ENCODE measurements at places on chromosomes 7 and 10.

GRCh38 chr10:1289591-1289990 lies 233.4 kb downstream of the WDR37 start:
- DNase-seq, result peak; percentile 54

DNA sequence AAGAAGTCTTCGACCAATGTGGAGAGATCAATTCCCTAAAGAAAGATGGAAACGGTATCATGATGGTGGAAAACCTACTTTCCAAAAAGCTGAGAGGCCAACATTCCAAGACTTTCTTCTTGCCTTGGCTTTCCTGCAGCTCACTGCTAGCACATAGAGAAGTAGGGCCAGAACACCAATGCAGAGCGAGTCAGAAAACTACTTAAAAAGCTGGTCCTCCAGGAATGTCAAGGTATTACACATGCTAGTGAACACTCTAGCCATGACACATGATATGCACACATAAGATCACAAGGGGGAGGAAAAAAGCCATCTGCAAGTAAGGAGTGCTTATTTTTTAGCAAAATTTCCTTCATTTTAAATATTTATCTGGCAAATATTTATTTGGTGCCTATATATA lies 22.7 kb downstream of the GPAM start:
- no peak for DNase-seq

GRCh38 chr7:54881816-54882520 lies 123.0 kb upstream of the SEC61G start:
- DNase-seq, result no peak

DNA sequence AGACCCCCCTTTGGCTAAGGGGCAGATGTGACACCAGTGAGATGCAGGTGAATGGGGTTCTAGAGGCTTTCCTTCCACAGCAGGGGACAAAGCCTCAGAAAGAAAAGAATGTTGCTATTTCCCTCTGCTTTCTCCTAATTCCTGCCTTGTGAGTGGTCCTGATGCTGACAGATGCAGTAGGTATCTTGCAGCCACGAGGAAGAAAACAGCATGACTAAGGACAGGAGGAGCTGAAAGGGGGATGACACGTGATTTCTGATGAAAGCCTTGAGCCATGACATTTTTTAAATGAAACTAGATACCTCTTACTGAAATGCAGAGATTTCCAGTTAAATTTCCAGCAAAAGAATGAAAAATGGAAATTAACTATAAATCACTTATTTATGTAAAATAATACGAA lies 92.4 kb downstream of the C1GALT1 start:
- DNase-seq, result no peak

GRCh38 chr10:79311581-79312407 lies 35.5 kb upstream of the PPIF start:
- no peak for DNase-seq

DNA sequence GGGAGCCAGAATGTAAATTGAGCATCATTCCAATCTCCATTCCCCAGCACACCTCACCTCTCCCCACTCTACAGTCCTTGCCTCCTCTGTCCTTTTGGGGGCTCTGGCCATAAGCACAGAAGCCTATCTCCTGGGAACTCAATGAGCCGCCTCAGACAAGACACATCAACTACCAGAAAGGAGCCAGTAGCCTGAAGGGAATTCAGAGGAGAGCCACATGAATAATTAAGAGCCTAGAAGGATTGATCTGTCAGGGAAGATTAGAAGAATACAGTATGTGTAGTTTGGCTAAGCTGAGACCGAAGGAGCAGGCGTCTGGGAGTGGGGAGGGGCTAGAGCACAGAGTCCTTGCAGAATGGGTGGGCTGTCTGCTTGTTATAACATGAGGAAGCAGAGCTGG lies 31.2 kb downstream of the FRMD4A start:
- no peak for DNase-seq

DNA sequence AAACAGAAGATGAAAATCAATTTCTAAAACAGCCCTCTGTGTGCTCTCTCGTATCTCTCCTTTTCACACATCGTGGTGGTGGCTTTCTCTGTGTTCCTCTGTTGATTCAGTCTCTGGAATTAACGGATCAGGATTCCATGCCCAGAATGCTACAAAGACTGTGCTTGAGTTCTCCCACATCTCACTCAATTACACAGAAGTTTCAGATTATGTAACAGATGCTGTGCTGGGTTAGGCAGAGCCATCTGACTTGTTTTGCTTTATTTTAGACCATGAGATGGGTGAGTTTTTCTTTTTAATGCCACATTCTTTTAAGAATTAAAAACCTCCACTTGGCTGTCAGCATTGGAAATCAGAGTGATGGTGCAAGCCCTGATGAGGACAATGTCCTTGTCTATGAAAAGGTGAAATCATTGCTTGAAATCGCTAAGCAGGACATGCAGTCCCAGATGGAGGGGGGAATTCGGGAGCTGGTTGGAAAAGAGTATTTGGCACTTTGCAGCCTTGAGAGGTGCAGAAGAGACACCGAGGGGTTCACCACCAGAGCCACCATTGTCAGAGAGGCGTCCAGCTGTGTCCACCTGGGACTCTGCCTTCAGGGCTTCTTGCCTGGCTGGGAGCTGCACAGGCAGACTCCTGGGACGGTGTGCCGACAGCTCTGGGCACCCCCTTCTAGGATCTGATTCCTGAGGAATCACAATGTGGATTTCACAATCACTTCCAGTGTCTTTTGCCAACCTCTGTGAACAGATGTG lies 80.4 kb downstream of the EGFR start:
- DNase-seq, result no peak

- DNase-seq, result no peak
These were observed 211.2 kb downstream of the JAZF1 start for GRCh38 chr7:27969346-27969745.

GRCh38 chr10:99859585-99859984 lies 77.1 kb downstream of the ABCC2 start:
- DNase-seq, result no peak

- no peak for DNase-seq
These were observed 166.2 kb upstream of the CACNA2D1 start for GRCh38 chr7:82609746-82610145.

GRCh38 chr10:31296754-31297153 lies 22.3 kb upstream of the ZEB1 start:
- no peak for DNase-seq

GRCh38 chr7:65287023-65287422 lies 86.6 kb upstream of the ZNF92 start:
- no peak for DNase-seq

DNA sequence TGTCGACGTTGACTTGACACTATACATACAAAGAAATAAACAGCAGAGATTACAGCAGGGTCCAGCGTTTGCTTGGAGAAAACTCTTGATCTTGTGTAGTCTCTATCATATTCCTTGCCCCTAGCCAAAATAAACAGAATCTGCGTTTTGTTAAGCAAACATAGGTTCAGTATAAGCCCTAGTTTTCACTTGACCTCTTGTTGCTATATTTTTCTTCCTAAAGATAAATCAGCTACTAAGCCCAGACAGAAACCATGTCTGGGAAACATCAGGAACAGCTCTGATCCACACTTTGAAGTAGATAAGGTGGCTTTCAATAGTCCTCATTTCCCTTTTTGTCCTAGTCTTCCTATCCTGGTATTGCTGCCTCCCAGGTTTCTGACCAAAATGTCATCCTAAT lies 328.2 kb upstream of the MAGI2 start:
- no peak for DNase-seq

GRCh38 chr10:34291466-34292193 lies 523.5 kb downstream of the PARD3 start:
- no peak for DNase-seq

- DNase-seq, result no peak
These were observed 106.8 kb upstream of the FGL2 start for GRCh38 chr7:77306231-77307067.

- DNase-seq, result no peak
These were observed 3.1 kb upstream of the DRGX start for GRCh38 chr10:49398986-49399385.

DNA sequence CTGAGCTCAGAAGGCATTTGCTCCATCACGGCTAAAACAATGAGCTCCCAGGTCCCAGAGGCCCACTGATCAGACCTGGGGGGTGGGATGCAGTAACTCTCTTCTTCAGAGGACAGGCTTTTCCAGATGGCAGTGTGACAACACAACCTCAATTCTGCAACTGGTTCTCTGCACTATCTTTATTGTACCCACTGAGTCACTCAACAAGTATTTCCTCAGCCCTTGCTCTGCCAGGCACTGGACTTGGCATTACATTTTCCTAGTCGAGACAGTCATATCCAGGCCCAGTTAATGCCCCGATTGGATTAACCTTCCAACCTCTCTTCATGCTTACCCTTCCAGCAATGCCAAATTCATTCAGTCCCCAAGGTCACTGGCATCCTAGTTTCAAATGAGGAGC lies 72.6 kb downstream of the JAZF1 start:
- DNase-seq, result no peak

DNA sequence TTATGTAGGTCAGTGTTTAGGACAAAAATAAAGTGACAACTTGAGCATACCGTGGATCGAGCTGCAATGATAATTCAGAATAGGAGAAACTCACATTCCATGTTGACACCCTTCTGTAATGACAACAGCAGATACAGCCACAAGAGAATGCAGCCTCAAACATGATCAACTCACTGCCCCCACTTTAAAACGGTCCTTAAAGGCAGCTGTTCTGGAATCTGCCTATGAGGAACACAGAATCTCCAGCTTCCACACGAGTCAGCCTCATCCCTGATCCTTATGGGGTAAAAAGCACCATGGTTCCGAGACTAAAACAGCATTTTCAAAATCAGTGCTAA lies 32.5 kb upstream of the DAGLB start:
- no peak for DNase-seq

DNA sequence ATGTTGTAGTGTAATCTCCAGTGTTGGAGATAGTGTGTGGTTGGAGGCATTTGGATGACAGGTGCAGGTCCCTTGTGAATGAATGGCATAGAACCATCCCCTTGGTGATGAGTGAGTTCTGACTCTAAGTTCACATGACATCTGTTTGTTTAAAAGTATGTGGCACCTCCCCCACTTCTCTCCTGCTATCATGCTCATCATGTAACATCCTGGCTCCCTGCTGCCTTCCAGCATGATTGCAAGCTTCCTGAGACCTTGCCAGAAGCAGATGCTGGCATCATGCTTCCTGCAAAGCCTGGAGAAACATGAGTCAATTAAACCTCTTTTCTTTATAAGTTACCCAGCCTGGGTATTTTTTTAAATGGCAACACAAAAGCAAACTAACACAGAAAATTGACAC lies 499.0 kb upstream of the SEMA3D start:
- peak; percentile 5 for DNase-seq

GRCh38 chr10:110413903-110414547 lies 83.7 kb upstream of the DUSP5 start:
- no peak for DNase-seq

DNA sequence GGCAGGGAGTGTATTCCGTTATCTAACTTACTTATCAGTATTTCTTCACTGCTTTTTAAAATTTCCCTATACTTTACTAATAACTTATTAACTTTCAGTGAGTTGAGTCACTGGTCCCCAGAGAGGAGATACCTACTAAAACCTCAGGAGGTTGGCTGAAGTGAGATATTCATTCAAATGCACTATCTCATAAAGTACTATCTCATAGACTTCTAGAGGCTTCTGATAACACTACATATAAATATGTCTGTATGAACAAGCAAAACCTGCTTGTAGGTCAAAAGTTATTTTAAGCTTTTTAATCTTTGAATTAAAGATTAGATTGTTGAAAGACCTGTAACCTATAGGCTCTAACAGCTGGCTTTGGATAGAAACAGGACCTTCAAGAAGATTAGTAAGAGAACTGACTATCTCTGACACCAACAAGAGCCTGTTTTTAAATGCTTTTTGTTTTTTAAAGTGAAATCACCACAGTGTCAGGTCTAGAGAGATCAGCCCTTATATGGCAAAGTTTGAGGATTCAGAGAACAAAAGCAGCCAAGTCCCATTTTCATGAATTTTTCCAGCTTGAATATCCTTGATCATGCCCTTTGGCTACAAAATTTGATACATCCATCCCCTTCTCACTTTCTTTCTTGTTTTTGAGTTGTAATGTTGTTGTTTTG lies 242.2 kb downstream of the ARL4A start:
- no peak for DNase-seq

DNA sequence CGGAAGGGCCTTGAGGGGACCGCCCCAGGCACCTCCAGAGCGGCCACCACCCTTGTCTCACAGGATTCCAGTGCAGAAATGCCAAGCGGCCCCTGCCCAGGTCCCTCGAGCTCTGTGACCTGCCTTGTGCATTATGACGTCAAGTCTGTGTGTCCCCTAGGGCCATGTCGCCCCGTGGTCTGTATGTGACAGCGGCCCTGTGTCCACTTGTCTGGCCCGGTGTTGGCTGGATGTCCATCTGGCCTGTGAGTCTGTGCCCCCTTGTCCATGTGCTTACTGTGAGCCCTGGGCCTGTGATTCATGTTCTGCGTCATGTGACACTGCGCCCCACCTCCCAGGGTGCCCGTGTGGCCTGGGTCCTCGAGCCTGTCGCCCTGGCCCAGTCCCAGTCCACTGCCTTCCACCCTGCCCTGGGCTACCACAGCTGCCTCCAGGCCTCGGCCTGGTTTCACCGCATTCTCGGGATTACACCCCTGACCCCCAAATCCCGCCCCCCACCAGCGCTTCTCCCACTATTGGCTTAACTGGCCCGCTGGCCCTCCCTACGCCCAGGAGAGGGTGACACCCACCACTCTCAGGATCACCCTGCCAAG lies 66.6 kb upstream of the ZNF722 start:
- no peak for DNase-seq

GRCh38 chr10:107701943-107702342 lies 537.4 kb upstream of the SORCS1 start:
- no peak for DNase-seq

DNA sequence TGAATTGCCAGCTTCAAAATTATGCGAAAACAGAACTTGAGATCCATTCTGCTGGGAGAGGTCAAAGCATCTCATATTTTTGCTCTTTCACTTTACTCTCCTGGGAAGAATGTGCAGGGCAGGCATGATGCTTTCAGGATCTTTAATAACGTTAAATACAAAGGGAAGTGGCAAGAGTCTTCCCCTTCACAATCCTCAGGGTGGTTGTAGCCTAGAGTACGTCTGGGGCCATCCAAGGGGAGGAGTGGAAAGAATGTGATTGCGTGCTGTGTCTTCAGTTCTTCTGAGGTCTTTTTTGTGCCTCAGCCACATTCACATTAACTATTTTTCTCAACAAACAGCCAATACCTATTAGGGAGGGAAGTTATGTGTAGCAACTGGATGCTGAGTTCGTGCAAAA lies 207.3 kb downstream of the HGF start:
- no peak for DNase-seq

DNA sequence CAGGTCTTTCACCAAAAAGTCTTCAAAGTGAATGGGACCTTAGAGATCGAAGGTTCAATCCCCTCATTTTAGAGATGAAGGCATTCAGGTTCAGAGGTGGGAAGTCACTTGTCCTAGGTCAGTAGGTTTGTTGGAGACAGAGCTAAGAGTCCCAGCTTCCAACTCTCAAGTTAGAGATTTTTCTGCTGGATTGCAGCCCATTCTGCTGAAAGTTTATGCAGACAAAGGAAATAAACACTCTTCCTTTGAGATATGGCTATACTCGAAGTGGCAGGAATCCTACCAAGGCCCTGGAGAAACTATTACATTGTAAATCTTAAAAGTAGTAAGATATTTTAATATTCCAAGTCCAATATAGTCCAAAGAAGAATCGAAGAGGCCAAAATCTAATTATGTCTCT lies 64.4 kb downstream of the LYZL1 start:
- DNase-seq, result no peak

GRCh38 chr7:31271641-31272405 lies 68.7 kb downstream of the NEUROD6 start:
- peak; percentile 14 for DNase-seq
